ENCODE measurements at places on chromosomes 7 and 10.

DNA sequence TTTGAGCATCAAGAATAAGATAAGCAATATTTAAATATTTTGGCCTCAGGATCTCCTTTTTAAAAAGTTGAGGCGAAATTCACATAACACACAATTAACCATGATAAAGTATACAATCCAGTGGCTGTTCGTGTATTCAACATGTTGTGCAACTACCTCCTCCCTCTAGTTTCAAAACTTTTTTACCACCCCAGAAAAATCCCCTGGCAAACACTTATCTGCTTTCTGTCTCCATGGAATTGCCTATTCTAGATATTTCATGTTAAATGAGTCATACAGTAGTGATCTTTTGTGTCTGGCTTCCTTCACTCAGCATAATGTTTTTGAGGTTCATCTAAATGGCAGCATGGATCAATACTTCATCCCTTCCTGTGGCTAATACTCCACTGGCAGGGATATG, 31.8 kb upstream of the IL15RA start:
- DNase-seq = peak; percentile 80

- no peak for DNase-seq
These were observed 86.1 kb downstream of the LRRTM3 start for GRCh38 chr10:67011981-67012380.

GRCh38 chr10:81696609-81697388, 178.2 kb upstream of the NRG3 start:
- DNase-seq = no peak

DNA sequence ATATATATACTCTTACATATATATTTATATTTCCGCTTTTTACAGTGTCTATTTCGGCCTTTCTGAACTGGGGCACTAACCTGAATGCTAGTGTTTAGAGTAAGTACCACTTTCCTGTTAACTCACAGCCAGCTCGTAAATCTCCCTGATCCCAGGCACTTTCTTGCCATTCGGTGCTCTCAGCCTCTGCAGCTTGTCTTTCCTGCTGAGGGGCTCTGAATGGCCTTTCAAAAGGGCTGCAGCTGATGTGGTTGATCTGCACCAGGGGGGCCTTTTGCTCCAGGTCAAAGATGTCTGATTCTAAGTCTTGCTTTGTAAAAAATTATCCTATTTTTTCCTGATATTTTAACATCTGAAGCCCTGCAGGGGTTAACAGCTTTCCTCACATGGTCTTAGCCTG, 25.5 kb upstream of the HPS1 start:
- no peak for DNase-seq

GRCh38 chr7:134328900-134329299, 12.2 kb upstream of the SLC35B4 start:
- no peak for DNase-seq

- DNase-seq = peak; percentile 24
These were observed 43.5 kb downstream of the TLL2 start for GRCh38 chr10:96470116-96470743.

DNA sequence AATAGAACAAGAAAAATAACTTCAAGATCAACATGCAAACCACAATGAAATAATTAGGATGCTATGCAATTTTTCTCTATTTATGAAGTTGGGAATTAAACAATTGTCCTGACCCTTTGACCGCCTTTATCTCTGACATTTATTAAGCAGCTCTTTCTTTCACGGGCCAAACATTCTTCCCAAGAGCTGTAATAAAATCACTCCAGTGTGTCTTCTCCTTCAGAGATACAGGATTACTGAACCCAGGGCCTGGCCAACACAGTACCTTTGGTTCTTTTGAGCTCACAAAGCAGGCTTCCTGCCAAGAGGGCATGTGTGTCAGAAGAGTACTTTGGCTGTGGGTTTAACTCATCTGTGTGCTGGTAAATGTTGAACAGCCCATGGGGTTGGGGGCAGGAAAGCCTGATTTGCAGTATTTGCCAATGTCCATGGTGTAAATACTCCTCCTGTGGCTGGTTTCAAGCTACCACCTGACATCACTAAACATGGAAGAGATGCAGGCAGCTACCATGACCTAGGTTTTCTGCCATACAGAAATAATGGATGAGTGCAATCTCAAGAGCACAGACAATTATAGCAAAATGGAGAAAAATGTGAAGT, 121.7 kb downstream of the FANK1 start:
- DNase-seq = peak; percentile 37

DNA sequence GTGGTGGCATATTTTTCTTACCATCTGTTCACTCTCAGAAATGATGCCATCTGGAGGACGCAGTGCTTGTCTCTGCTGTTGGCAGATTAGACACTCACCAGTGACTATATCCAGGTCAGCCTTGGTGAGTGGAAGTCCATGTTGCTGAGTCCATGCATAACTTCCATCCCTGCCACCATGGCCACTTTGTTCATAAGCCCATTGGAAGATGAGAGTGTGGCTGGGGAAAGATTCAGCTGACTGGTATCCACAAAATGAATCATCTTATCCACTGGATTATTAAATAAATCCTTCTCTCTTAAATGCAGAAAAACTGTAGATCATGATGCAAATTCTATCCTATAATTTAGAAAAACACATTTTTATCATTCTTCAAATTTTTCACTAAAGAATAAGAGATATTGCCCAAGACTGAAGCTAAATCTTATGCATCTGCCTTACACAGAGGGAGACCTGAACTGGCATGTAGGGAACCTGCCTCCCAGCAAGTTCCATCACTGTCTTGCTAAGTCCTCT, 726.9 kb downstream of the TNS3 start:
- peak; percentile 93 for DNase-seq

DNA sequence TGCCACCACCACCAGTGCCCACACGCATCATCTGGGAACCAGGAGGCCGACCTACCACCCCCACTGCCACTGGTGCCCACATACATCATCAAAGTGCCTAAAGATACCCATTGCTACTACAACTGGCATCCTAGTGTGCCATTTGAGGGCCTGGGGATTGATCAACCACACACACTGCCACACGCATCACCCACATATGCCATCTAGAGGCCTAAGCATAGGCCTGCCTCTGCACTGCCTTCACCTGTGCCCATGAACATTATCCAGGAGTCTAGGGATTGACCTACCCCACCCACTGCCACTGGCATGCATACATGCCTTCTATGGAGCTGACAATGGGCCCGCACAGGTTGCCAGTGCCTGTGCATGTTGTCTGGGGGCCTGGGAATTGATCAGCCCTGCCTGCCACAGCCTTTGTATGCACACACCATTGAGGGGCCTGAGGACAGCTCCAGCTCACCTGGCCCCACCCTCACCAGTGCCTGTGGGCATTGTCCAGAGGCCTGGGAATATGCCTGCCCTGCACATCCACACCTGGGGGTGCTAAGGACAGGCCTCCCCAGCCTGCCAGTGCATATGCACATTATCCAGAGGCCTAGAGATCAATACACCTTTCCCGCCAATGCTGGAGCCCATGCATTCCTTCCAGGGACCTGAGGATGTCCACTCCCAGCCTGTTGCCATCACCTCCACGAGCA, 64.3 kb upstream of the TRIL start:
- DNase-seq = no peak

- DNase-seq = peak; percentile 58
These were observed 119.5 kb downstream of the APBB1IP start for GRCh38 chr10:26557641-26558014.

DNA sequence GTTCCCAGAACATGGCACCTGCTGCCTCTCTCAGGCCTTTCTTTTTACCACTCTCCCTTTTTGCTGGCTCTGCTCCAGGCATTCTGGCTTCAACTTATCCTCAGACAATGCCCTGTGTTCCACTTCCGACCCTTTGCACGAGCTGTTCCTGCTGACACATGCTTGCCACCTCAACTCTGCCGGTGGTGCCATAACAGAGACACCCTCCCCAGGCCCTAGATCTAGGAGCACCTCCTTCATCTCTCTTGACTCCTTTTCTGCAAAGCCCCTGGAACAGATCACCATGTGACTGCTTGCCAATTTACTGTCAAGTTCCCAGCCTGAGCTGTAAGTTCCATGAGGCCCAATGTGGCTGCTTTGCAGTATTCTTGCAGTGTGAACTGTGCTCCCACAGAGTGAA, 256.0 kb upstream of the MKI67 start:
- DNase-seq = no peak

- peak; percentile 82 for DNase-seq
These were observed 21.5 kb downstream of the RBM33 start for GRCh38 chr7:155665957-155666287.

GRCh38 chr7:139768249-139768824, 9.5 kb downstream of the HIPK2 start:
- DNase-seq = no peak

GRCh38 chr10:132184816-132185593, 1.7 kb upstream of the DPYSL4 start:
- no peak for DNase-seq

DNA sequence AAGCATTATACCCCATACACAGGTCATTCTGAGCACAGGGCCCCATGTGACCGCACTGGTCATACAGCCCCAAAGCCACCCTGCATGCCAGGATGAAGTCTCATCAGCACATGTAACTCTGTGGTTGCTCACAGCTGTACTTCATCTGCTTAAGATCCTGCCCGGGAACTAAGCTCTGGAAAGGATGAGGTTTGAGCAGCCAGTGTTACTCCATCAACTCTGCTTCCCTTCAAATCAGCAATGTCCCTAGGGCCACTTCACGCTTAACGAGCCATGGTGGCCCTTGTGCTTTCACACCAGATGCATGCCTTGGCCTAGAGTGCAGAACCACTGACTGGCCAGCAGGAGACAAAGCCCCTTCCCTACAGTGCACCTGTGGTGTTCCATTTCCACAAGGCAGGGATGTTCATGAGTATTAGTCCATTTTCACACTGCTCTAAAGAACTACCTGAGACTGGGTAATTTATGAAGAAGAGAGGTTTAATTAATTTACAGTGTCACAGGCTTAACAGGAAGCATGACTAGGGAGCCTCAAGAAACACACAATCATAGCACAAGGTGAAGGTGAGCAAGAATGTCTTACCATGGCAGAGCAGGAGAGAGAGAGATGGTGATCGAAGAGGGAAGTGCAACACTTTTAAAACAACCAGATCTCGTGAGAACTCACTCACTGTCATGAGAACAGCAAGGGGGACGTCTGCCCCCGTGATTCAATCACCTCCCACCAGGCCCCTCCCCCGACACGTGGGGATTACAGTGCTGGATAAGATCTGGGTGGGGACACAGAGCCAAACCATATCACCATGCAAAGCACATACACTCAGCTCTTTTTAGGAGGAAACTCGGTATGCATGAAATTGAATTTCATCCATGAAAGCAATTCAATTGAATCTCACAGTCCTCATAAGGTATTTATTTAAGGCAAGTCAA, 149.0 kb upstream of the CDCA7L start:
- DNase-seq = peak; percentile 91

- peak; percentile 54 for DNase-seq
These were observed 27.8 kb upstream of the KCNK18 start for GRCh38 chr10:117169480-117169879.

DNA sequence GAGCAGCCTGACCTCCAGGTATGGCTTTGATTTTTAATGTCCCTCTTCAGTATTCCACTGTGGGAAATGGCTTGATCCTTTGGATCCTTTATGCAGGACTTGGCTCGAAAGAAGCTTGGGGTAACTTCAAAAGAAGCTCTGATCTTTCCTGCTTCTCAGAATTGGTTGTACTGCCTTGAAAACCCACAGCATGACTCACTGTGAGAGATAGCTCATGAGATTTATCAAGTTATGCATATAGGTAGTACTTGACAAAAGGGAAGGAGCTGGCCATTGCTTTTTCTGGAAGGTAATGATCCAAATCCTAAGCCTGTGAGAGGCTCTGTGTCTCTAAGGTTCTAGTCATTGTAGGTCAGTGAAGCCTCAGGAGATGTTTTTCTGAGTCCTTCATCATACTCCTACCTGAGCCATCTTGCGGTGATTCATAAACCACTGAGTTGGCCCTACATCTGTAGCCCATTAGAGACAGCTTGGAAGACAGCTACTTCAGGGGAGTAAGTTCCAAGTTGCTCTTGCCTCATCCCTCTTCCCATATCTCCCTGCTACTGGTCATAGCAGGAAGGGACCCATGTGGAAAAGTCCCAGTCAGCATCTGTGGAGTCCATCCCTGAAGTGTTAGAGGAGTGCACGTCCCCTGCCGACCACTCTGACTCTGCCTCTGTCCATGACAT, 36.7 kb upstream of the NFKB2 start:
- DNase-seq = peak; percentile 65

DNA sequence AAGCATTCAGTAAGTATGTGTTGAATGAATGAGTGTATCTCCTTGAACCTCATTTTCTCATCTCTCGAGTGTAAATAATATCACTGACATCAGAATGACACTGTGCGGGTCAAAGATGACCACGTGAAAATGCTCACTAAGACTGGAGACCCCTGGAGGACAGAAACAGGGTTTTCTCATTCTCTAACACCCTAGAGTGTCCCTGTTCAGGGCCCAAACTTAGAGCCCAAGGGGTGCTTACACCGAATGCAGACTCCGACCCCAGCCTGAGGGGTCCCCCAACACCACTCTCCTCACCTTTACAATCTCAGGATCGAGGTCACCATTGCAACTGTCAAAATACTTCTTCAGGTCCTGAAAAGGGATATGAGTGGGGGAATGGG, 1.4 kb downstream of the CDK5 start:
- no peak for DNase-seq

DNA sequence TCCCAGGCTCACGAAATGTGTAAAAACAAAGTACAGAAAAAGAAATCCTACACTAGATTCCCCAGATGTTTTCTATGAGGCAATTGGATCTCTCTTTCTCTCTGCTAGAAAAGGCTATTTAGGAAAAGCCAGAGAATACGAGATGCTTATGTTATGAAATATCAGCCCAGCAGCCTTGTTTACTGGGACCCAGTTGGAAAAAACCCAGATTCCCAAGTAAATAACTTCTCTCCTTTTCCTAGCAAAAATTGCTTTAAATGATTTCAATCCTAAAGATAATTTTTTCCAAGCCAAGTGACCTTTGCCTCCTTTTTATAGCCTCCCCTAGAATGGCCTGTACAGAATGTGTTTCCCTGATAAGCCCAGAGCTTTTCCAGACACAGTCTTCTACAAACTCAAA, 199.3 kb downstream of the PLXNA4 start:
- DNase-seq = peak; percentile 45

DNA sequence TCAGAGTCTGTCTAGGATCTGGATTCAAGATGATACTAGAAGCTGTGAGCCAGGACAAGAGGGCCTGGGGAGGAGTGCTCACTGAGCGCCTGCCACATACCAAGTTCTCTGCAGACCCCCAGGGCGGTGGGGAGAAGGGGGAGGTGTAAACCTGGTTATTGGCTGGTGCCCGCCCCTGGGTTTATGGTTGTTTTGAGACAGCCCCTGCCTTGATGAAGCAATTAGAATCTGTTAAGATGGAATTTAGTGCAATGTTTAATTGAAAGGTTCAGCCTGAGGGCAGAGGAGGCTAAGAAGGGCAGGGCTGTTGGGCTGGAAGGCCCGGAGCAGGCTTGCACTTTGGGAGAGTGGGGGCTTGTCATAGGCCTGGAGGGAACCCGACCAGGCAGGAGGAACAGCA, 42.7 kb downstream of the PRF1 start:
- DNase-seq = no peak

DNA sequence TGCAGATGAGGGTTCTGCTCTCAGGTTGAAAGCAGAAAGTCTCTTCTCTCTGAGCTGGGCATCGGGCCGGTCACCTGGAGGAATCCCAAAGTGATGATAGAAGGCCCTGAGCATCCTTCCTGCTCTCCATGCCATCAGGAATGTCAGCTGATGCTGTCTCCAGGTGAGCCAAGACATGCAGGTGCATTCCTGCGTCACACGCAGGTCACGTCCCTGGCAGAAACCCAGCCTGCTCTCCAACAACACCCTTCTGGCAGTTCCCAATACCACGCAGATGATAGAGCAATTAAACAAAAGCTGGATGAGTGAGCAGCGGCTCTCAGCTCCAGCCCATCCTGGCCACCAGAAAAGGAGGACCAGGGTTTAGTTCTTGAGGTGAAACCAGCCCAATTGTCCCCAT, 6.9 kb upstream of the WIPI2 start:
- DNase-seq = no peak

GRCh38 chr7:32145911-32146310, 75.7 kb upstream of the PDE1C start:
- DNase-seq = no peak

All from AG10803 (cell line).